Activated CD8-positive, alpha-beta memory T cell treated with anti-CD3 and anti-CD28 coated beads for 48 hours (primary cell): ENCODE measurements at places on chromosomes 6 and 20.
A peak's percentile ranks its signal among the peaks of the same experiment; 100 is the strongest.

DNA sequence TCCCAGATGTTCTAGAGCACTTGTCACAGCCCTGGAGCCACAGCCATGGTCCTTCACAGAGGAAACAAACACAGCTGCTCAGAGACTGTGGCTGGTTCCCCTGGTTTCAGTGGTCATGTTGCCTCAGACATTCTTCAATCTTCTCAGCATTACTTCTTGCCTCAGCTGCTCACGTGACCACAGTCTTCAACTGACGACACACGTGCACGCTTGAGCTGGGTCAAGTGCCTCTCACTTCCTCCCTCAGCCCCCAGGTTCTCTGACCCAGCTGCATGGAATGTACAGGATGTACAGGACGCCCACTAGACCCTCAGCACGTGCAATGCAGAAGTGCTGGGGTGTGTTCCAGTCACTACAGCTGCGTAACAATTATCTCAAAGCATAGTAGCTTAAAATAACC lies 159.8 kb upstream of the GGTLC1 start:
- DNase-seq = peak; percentile 3

DNA sequence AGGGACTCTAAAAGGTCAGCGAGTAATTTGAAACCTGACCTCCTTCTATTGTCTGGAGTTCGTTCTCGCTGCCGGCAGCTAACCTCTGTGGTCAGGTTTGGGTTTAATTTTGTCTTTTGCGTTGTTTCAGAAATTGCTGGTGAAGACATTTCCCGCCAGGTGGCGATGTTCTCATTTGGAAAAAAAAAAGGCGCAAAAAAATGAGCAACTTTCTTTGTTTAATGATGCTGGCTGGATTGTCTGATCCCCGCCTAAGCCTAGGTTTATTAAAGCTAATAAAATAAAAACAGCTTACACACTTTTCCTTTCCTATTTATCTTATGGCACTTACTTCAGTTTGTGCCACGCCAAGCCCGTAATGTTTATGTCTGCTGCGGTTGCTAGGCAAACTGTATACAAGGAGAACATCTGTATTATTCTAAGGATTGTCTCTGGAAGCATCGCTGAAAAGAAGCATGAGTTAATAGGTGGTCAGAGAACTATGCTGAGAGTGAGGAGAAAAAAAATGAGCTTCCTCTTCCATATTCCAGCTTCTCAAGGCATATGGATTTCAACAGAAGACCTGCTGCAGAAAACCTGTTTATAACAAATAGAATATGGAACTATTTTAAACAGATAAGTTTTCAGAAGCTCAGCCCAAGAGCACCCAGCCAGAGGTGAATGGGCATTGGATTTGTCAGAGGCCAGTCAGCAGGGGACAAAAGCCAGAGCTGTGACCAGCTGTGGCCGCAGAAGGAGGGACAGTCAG lies 205.7 kb downstream of the DOK5 start:
- DNase-seq = no peak

DNA sequence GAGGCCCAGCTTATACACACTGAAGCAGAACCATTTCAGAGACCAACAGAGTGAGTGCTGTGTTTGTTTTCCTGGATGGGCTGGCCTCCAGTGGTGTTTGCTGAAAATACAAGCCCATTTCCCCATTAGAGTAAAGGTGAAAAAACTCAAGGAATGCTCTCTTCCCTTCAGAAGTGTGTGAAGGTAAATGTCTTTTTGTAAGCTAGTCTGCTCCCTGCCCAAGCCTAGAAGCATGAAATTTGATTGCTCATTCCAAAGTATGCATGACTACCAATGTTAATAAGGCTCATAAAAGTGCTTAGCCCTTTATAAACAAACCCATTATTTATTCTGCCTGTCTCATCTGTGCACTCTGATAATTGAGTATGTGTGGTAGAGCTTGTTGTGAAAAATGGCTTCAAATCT lies 59.1 kb downstream of the ADGRF1 start:
- no peak for DNase-seq

- DNase-seq = no peak
These were observed 501.8 kb downstream of the HACE1 start for GRCh38 chr6:104357928-104358327.

GRCh38 chr6:56689663-56690062 lies 47.0 kb upstream of the DST start:
- no peak for DNase-seq

DNA sequence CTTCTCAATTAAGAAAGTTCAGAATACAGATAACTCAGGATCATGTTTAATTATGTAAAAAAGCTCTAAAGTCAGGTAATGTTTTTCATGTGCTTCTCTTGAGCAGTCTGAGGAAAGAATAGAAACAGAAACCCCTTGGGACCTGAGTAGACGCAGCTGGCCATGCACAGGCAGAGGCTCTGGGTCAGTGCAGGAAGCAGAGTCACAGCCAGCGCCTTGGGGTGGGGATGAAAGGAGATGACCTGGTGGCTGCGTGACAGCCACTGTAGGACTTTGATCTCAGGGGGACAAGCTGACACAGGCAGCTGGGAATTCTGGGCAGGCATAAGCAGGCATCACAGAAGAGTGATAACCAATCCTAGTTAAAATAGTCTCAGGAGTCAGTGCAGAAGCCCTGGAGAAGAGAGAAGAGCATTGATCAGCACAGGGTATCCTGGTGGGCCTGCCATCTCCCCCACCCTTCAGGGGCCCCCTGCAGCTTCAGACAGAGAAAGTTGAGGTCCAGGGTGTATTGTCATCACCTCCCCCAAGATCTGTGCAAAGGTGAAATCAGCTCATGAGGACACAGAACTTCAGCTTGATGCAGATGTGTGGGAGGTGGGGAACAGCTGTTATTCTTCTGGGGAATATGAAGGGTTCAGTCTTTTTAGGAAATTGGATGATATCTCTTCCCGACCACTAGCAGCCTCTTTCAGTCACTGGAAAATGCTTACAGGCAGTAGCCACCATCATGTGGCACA lies 6.4 kb downstream of the HLA-DQB1 start:
- DNase-seq = no peak
